ENCODE measurements at places on chromosomes 5 and 9.

DNA sequence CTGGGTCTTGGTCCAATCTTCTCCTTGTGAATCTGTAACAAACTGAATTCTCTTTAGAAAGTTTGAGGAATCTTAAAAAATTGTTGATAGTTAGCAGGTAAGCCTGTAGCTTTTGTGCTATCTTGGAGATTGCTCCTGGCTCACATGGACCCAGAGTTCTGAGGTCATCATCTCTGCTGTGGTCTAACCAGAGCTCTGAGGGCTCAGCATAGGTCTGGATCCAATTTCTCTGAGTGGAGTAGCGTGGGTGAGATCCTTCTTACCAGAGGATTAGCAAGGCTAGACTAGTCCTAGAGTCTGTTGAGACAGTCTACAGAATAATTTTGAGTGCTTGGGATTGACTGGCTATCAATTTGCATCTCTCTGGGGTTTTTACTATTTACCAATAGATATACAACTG lies 60.5 kb upstream of the IL6ST start:
- DNase-seq = no peak
- no peak overlapping the region for H3K27ac ChIP-seq
- peaks cover 25% of the 10 kb centered on the region for H3K4me1 ChIP-seq
- H3K27me3 ChIP-seq = no peaks in the 10 kb centered on the region
- H3K4me3 ChIP-seq = no peak overlapping the region

GRCh38 chr5:158635565-158635964 lies 464.2 kb downstream of the EBF1 start:
- no peaks in the 10 kb centered on the region for H3K36me3 ChIP-seq
- DNase-seq = no peak
- no peak overlapping the region for H3K27ac ChIP-seq

DNA sequence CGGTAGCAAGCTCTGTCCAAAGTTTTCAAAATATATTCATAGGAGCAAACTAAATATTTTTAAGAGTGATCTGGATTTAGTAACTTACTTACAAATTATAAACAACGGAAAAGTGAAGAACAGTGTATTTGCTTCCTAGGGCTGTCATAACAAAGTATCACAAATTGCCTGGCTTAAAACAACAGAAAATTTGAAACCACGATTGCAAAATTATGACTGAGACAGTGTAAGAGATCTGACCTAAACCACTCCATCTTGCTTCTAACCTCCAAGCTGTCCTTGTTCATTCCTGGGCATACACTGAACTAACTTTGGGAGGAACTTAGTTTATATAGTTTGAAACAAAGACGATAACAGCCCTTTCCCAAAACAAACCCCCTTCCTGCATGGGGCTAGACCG lies 202.0 kb upstream of the CDH6 start:
- H3K27me3 ChIP-seq = no peaks in the 10 kb centered on the region
- no peaks in the 10 kb centered on the region for H3K4me1 ChIP-seq
- H3K27ac ChIP-seq = no peak overlapping the region
- no peak for DNase-seq
- H3K4me3 ChIP-seq = no peak overlapping the region

- no peaks in the 10 kb centered on the region for H3K4me1 ChIP-seq
- H3K36me3 ChIP-seq = no peaks in the 10 kb centered on the region
- no peak overlapping the region for H3K27ac ChIP-seq
- no peak for DNase-seq
Observed at GRCh38 chr5:14082973-14083372, 60.2 kb upstream of the TRIO start.

DNA sequence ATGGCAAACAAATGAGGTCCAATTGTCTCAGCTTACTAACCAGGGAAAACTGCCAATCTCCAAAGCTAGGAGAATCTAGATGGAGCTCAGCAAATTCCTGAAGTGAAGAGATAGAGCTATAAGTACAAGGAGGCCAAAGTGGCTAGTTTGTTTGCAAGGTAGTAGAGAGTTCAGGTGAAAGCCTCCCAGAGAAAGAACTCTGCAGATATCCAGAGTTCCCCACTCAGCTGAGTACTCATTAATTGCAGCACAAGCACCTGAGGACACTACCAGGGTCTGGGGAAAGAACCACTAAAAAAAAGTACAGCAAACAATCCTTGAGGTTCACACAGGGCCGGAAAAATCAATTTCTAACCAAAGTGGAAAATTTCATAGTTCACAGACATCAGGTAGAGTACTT lies 250.9 kb downstream of the TMEM232 start:
- no peak overlapping the region for H3K4me3 ChIP-seq
- H3K27ac ChIP-seq = no peak overlapping the region

GRCh38 chr9:15746905-15747304 lies 194.1 kb downstream of the CCDC171 start:
- no peaks in the 10 kb centered on the region for H3K4me1 ChIP-seq
- no peak overlapping the region for H3K4me3 ChIP-seq
- H3K27ac ChIP-seq = no peak overlapping the region
- DNase-seq = no peak
- no peaks in the 10 kb centered on the region for H3K27me3 ChIP-seq

DNA sequence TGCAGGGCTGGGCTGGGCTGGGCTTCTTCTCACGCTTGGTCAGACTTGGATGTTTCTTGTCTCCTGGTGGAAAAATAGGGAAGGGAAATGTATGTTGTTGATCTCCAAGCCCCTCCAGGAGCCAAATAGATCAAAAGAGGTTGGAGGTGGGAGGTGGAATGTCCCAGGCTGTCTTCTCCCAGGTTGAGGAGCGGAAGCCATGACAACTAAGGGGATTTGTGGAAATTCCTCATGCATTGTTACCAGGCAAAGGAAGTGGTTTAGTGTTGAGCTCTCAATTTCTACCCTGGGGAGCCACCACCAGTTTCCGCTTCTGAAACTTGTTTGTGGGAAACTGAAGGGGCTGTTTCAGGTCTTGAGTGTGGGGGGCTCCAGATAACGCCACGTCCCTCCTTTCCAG lies 79.0 kb downstream of the SPRY4 start:
- peaks cover 10% of the 10 kb centered on the region for H3K4me1 ChIP-seq
- no peaks in the 10 kb centered on the region for H3K27me3 ChIP-seq
- peak overlapping the region; percentile 29 for H3K27ac ChIP-seq
- H3K4me3 ChIP-seq = no peak overlapping the region
- DNase-seq = no peak

DNA sequence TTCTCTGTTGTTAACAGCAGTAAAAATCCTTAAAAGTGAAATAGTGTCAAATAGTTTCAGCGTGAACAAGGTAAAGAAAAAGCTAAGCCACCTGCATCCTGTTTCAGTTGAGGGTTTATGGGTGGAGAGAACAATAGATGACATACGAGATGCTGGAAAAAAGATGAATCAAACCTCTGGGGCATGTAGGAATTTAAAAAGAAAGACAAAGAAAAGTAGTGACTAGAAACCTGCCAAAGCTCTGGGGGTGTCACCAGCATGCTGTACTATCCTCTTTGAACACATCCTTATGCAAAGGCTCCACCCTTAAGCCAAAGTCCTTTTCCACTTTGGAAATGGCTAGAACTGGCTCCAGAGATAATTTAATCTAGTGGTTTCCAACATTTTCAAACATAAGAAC lies 22.2 kb downstream of the SCAI start:
- no peaks in the 10 kb centered on the region for H3K27me3 ChIP-seq
- no peak overlapping the region for H3K4me3 ChIP-seq
- DNase-seq = no peak
- no peak overlapping the region for H3K27ac ChIP-seq

GRCh38 chr9:110579034-110579861 lies at the start of gene SVEP1:
SVEP1 (minus strand) TSS chr9:110579741; CDS start chr9:110579543, 198 bp downstream.
- H3K4me1 ChIP-seq = peaks cover 23% of the 10 kb centered on the region
- DNase-seq = no peak
- H3K27me3 ChIP-seq = no peaks in the 10 kb centered on the region
- H3K27ac ChIP-seq = peak within 1 kb of the TSS; percentile 83
- H3K36me3 ChIP-seq = no peaks in the 10 kb centered on the region

DNA sequence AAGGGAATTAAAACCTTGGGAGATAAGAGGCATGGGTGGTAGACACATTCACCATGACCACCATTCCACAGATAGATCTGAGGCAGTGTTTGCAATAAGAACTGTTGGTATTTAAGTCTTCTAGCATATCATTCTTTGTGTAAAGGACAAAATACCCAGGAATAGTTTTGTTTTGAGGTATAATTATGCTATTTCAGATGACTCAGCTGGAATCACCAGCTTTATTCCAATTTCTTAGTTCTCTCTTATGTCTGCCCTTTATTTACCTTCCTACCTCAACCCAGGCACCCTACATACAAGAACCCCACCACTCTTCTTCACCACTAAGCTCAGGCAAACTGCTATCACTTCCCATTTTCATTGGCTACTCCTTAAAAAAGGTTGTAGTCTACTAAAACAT lies 94.7 kb upstream of the TRIO start:
- H3K4me3 ChIP-seq = no peak overlapping the region
- H3K4me1 ChIP-seq = no peaks in the 10 kb centered on the region
- H3K27me3 ChIP-seq = no peaks in the 10 kb centered on the region

- no peaks in the 10 kb centered on the region for H3K4me1 ChIP-seq
- no peak overlapping the region for H3K4me3 ChIP-seq
- H3K27me3 ChIP-seq = no peaks in the 10 kb centered on the region
Observed at GRCh38 chr9:86690034-86690433, 257.3 kb downstream of the GAS1 start.

DNA sequence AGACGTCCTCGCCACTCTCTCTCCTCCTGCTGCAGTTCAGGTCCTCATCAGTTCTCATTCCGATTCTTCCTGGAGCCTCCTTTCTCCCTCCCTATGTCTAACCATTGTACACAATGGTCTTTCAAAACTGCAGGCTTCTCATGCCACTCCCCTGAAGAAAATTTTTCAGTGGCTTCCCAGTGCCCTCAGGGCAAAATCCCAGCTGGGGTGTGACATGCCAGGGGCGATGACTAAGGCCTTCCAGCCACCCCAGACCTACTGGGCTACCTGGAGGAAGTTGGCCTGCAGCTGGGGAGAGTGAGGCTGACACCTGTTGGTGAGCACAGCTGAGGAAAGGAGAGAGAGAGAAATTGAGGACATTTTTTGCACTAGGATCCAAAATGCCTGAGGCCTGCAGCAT lies 65.2 kb downstream of the SREK1 start:
- H3K4me3 ChIP-seq = no peak overlapping the region
- no peak overlapping the region for H3K27ac ChIP-seq
- DNase-seq = no peak
- H3K36me3 ChIP-seq = no peaks in the 10 kb centered on the region
- H3K4me1 ChIP-seq = no peaks in the 10 kb centered on the region

- DNase-seq = no peak
- no peaks in the 10 kb centered on the region for H3K27me3 ChIP-seq
- no peak overlapping the region for H3K4me3 ChIP-seq
Observed at GRCh38 chr9:25048098-25048724, 502.5 kb upstream of the IZUMO3 start.

DNA sequence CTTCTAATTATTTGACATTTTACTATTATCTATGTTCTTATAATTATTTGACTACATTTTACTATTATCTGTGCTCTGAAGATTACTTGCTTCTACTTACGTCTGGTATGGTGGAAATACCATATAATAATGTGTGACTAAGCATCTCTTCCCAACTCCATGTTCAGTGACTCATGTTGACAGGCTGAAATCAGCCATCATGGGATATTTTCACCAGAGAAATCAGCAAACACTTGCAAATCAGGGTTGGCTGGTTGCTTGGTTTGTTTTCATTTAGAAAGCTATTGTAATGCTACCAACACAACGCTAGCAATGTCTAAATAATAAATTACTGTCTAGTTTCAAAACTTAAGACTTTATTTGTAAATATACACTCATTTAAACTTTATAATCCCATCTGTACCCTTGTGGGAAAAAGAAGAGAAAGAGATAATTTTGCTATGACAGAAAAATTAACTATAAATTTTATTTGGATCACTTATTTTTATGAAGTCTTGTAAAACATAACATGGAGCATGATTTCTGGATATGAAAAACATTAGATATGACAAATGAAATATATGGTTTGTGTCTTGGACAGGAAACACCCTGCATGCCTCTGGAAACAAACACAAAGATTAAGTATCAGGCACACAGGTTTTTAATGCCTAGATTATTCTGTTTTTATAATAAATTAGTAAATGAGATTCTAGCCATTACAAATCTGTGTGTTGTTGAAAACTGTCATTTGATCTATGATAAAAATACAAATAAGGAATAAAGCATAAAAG lies 337.6 kb downstream of the BNC2 start:
- no peak for DNase-seq
- H3K36me3 ChIP-seq = no peaks in the 10 kb centered on the region
- H3K27ac ChIP-seq = no peak overlapping the region
- no peak overlapping the region for H3K4me3 ChIP-seq
